ENCODE measurements at places on chromosomes 3 and 15. TPM values are rescaled to one million over a fixed set of nuclear protein-coding genes. Genes with fewer than 3 reads are reported as not detected.

DNA sequence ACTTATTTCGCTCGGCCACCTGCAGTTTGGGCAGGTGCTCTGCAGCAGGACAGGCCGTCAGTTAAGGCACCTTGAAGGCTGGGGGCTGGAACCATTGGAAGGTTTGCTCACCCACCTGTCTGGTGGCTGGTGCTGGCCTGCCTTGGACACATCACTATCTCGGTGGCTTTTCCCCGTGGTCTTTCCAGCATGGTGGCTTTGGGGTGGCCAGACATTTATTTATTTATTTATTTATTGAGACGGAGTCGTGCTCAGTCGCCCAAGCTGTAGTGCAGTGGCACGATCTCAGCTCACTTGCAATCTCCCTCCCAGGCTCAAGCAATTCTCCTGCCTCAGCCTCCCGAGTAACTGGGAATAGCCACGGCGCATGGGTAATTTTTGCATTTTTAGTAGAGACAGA, 11.7 kb downstream of the ISG20 start:
- H3K27me3 ChIP-seq, result no peaks in the 10 kb centered on the region
- H3K4me1 ChIP-seq, result peaks cover 18% of the 10 kb centered on the region
- H3K4me3 ChIP-seq, result no peak overlapping the region
- no peak for DNase-seq
- no peaks in the 10 kb centered on the region for H3K36me3 ChIP-seq
- no peak overlapping the region for H3K27ac ChIP-seq

Gene FBLN2
- 35.2 TPM for total RNA-seq

GRCh38 chr15:98530570-98530969, 117.8 kb upstream of the IGF1R start:
- H3K36me3 ChIP-seq, result no peaks in the 10 kb centered on the region
- H3K27me3 ChIP-seq, result no peaks in the 10 kb centered on the region
- H3K27ac ChIP-seq, result no peak overlapping the region
- H3K4me3 ChIP-seq, result no peak overlapping the region
- H3K4me1 ChIP-seq, result peaks cover 7% of the 10 kb centered on the region

Gene HRG
- 0.11 TPM for total RNA-seq

DNA sequence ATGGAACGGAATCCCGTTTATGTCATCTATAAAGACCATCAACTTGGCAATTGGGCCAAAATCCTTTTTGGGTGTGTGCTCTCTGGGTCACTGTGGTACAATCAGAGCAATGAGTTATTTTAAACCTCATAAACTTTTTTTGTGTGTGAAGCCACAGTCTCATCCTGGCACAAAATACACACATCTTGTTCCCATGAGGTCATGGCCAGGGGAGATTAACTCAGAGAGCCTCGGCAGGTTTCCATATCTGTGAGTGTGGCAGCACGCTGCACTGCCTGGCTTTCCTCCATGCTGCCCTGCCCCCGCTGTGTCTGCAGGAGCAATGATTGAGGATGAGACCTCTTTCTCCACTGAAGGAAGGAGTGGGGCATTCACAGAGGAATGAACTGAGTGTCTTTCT, 54.0 kb upstream of the DLG1 start:
- H3K4me3 ChIP-seq, result no peak overlapping the region
- DNase-seq, result no peak
- H3K27me3 ChIP-seq, result no peaks in the 10 kb centered on the region
- peaks cover 2% of the 10 kb centered on the region for H3K36me3 ChIP-seq
- H3K4me1 ChIP-seq, result peaks cover 8% of the 10 kb centered on the region

Gene SACM1L
- total RNA-seq, result 79.6 TPM

Gene IL5RA
- total RNA-seq, result not detected

All from WTC11 (cell line).